ENCODE measurements at places on chromosomes 7 and 10.

DNA sequence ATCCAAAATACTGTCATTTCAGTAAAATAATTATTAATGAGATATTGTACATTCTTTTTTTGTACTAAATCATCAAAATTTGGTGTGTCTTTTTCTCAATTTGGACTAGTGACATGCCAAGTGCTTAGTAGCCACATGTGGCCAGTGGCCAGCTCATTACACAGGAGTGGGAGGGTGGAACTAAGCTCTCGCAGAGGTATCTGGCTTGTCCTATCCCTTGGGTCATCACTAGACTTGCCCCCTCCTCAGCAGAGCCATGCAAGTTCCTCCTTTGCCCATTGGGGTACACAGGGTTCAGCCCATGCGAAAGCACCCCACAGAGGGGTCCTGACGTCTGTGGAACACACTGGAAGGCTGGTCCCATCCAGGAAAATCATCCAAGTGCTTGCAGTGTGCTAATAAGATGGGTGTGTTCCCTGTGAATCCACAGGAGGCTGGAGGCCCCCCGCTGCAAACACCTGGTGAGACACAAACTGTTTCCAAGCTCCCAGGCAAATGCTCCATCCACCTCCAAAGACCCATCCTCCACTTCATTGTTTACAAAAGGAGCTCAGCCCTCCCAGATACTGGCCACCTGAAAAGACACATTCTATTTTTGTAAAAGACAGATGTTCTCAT is 1.3 kb downstream of the ARHGAP22 start:
- DNase-seq, result no peak

DNA sequence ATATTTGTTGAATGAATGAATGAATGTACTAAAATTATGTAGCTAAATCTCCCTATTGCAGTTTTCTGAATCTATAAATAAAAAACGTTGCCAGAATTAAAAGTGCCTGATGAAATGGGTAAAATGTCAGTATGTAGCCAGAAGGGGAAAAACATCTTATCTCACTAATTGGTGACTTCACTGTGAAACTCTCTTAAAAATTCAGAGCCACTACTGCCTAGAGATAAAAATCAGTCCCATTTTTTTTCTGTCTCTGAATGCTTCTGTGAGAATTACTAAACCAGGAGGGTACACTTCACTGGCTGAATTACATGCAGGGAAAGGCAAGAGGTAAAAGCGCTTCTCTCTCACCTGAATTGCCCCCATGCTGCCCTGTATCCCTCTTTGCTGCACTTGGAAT is 69.6 kb upstream of the HPS1 start:
- DNase-seq, result no peak

GRCh38 chr7:112257073-112257472 is 50.6 kb downstream of the ZNF277 start:
- DNase-seq, result no peak

DNA sequence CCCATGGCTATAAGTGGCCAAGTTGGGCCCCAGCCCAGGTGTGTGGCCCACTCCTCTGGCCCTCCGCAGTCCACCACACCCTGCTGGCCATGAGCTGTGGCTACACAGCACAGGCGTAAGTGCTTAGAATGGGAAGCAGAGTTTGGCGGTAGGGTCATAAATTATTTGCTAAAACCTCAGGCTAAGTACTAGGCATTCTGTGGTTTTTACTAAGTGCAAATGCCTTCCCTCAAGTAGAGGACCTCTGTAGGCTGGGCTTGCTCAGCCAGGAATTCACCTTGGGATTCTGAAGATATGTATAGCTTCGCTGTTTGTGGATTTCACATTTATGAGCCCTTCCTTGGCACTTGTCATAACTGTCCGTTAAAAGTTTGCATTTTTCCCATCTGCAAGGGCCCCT is 44.8 kb upstream of the LOXL4 start:
- DNase-seq, result no peak

GRCh38 chr7:133065301-133065700 is 16.6 kb downstream of the CHCHD3 start:
- DNase-seq, result no peak

GRCh38 chr10:70448236-70448635 is 6.8 kb upstream of the NODAL start:
- no peak for DNase-seq

DNA sequence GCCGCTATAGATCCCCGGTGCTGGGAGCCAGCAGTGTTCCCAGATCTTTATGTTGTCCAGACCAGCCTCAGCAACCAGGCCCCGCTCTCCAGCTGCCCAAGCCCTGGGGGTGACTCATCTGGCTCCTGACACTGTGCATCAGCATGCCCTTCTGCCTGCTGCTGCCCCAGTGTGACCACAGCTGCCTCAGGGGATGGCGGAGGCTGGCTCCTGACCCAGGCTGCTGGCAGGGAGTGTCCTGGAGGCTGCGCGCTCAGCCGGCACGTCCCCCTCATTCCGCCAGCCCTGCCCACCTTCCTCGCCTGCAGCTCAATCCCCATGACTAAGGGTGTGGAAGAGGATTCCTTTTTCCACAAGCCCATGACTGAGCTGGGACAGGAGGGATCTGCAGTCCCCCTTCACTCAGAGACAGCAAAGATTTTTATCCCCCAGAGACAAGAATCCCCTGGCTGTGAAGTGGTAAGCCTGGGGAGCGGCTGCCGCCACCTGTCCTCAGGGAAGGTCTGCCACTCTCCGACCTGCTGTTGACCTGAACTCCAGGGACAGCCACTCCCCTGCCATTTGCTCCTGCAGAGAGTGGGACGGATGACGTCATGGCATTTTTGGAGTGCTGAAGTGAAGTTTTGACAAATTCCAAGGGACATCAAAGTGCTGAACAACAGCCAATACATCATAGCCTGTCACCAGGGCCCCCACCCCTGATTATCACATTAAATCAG is 182.8 kb upstream of the BMPER start:
- DNase-seq, result no peak

- DNase-seq, result no peak
These were observed 124.7 kb upstream of the C1QL3 start for GRCh38 chr10:16646181-16647059.

DNA sequence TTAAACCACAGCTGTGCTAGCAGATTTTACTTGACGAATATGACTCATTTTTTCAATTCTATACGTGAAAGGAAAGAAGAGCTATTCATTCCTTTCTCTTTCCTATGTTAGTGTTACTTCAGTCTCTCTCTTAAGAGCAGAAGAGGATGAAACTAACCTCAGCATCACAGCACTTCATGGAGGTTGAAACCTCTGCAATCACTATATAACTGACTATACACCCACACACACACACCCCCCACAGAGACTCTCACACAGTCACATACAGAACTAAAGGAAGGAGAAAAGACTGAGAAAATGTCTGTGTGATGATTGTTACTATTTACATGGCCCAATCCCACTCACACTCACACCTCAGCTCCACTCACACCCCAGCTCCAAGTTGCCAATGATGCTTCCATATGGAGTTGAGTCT is 104.2 kb downstream of the KIF20B start:
- DNase-seq, result peak; percentile 28

GRCh38 chr10:30750971-30751677 is 121.6 kb upstream of the LYZL2 start:
- DNase-seq, result no peak

DNA sequence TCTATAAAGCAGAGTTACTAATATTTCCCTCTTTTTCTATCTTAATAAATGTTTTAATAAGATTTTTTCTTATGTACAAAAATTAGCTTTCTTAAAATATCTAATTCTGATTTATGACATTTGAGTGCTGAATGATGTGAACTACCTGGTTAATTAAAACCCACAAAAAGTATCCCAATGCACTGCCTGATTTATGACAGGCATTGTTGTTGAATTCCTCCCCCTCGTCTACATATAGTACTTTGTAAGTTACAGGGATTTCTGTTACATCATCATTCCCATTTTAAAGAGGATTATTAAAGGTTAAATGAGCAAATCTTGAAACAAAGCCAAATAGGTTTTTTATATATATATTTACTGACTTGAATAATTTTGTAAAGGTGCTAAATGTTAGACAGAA is 91.1 kb downstream of the NRBF2 start:
- DNase-seq, result no peak

DNA sequence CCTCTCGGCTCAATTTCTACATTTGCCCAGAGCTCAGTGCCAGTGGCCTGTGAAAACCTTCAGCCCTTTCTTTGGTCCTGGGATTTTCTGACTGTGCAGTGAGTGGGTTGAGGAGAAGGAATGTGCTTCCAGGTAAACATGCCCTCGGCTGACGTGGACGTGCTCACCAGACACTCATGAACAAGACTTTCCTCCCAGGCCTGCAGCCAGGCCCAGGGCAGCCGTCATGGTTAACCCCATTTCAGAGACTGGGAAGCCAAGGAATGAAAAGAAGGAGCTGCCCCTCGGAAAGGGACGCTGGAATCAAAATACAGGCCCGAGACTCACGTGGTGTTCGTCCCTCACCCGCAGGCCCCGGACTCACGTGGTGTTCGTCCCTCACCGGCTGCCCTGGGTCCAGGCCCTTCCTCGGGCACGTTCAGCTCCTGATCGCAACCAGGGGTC is 8.8 kb upstream of the CALML5 start:
- no peak for DNase-seq

DNA sequence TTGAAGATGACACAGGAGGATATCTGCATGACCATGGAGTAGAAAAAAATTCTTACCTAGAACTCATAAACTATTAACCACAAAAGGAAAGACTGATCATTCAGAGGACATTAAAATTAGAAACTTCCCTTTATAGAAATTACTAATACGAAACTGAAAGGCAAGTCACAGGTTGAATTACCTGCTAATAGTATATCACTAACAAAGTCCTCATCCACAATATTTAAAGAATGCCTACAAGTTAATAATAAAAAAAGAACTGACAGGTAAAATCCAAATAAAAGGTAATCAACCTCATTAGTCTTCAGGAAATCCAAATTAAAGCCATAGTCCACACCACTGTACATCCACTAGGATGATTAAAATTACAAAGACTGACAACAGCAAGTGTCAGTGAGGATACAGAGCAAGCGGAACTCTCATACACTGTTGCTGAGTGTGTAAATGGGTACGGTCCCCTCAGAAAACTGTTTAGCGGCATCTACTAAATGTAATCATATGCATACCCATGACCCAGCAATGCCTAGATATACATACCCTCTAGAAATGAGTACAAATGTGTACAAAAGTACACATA is 71.2 kb downstream of the ARHGAP21 start:
- no peak for DNase-seq

GRCh38 chr7:138247568-138248333 is 171.5 kb downstream of the AKR1D1 start:
- DNase-seq, result no peak

DNA sequence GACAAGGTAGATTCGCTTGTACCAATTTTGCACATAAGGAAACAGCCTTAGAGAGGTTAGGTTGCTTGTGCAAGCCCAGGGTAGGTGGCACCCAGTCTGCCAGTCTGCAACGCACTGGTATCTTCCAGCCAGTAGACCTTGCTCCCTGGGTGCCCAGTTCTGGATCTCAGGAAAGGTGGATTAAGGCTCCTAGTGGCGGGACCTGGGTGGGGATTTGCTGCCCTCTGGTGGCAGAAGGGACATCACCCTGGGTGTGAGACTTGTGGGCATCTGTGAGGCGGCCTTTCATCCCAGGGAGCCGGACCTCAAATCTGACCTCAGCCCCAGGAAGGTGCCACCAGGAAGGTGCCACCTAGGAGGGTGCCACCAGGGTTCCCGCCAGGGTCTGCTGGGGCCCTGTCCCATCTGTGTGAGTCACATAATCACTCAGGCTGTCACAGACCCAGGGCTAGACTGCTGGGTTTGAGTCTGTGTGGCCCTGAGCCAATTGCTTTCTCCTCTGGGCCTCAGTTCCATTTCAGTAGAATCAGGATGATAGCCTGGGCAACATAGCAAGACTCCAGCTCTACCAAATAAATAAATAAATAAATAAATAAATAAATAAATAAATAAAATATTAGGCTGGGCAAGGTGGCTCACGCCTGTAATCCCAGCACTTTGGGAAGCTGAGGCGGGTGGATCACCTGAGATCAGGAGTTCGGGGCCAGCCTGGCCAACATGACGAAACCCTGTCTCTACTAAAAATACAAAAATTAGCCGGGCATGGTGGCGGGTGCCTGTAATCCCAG is 5.3 kb upstream of the PRKRIP1 start:
- DNase-seq, result peak; percentile 56

GRCh38 chr10:13719425-13719824 is 132.7 kb downstream of the PRPF18 start:
- no peak for DNase-seq

DNA sequence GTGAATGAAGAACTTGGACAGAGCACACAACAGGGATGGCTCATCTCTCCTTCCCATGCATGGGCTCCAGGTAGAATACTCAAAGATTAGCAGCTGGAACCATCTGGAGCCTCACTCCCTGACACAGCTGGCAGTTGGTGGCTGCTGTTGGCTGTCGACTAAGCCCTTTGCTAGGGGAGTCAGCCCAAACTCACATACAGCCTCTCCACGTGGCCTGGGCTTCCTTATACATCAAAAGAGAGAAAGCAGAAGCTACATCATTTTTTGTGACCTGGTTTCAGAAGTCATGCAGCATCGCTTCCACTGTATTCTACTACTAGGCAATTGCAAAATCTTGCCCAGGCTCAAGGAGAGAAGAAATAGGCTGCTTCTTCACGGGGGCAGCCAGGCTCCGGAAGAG is 24.4 kb downstream of the ASNS start:
- no peak for DNase-seq

DNA sequence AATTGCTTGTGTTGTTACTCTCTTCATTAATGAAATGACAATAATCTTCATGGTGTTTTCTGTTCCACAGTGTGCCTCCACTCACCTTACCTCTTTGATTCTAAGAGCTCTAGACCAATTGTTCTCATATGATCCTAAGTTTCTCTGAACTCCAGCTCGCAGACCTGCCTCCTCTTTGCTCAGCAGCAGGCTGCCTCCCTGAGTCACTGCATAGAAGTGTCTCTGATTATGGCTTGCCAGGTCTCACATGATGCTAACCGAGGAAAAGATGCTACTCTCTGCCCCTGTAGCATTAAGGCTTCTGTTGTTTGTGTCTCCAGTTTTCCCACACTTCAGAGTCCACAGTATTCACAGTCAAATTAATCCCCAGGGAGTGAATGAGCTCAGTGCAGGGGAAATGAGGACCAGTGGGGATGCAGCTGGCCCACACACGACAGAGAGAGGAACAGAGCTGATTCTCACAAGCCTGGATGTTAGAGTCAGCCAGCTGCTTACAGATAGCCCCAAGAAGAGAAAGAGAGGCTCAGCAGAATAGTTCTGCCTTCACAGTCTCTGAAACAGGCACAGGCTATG is 145.9 kb upstream of the EGR2 start:
- DNase-seq, result no peak

GRCh38 chr7:108659261-108659660 is 89.6 kb downstream of the DNAJB9 start:
- no peak for DNase-seq

Measured in stimulated activated CD4-positive, alpha-beta T cell treated with anti-CD3 and anti-CD28 coated beads, TNF-alpha, amount 100 ng/mL, for 1 hour (primary cell).